CD8-positive, alpha-beta memory T cell (primary cell): ENCODE measurements at places on chromosomes 5 and 9.

GRCh38 chr5:1886846-1887587 lies 4.3 kb upstream of the IRX4 start:
- H3K4me3 ChIP-seq = no peak overlapping the region
- H3K36me3 ChIP-seq = no peaks in the 10 kb centered on the region
- DNase-seq = peak; percentile 29
- no peaks in the 10 kb centered on the region for H3K4me1 ChIP-seq

GRCh38 chr5:122413722-122414121 lies 101.7 kb downstream of the SNCAIP start:
- H3K36me3 ChIP-seq = no peaks in the 10 kb centered on the region
- no peak overlapping the region for H3K27ac ChIP-seq
- H3K4me1 ChIP-seq = no peaks in the 10 kb centered on the region

DNA sequence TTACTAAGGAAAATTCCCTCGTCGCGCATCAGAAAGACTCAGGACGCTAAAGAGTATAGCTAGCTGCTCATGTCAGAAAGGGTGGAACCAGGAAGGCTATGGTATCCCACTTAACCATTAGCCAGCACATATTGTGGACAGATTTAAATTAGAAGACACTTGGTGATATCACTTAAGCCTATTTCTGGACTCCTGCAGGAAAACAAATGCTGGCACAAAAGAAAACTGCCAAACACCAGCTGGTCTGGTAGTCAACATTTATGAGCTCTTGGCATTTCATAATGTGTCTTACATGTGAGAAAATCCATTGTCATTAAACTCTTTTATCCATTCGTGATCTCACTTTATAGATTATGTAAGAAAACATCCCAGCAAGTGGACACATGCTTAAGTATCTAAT lies 377.4 kb downstream of the PTPRD start:
- H3K4me1 ChIP-seq = no peaks in the 10 kb centered on the region
- H3K27me3 ChIP-seq = no peaks in the 10 kb centered on the region
- no peak overlapping the region for H3K4me3 ChIP-seq
- no peaks in the 10 kb centered on the region for H3K36me3 ChIP-seq
- no peak overlapping the region for H3K27ac ChIP-seq

DNA sequence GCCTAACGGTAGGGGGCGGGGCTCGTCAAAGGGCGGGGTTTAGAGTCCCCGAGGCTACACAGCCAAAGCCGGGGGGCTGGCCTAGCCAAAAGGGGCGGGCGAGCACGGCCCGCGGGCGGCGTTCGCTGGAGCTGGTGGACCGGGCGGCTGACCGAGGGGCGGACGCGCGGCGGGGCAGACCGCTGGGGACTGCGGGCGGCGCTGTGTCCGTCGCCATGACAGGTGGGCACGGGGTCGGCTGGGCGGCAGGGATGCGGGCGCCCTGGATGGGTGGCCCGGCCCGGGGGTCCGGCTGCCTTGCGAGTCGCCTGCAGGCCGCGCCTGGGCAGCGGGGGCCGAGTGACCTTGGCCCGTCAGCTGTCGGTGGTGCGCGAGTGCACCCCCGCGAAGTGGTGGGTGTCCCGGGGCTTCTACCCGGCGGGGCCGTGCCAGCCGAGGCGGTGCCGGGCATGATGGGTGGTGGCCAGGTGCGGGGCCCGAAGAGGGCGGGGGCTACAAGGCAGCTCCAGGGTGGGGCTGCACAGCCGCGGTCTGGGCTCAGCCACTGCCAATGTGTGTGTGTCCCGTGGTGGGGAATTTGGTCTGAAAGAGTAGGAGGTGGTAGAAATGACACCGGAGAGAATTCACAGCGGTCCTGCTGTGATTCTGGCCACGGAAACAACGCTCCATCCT lies at the start of gene CARD19:
Gene CARD19, plus strand, starts transcription at position 87 of the 672 bp plus-strand sequence. Its CDS starts 129 bp downstream, at position 216.
- DNase-seq = no peak
- peaks cover 63% of the 10 kb centered on the region for H3K4me1 ChIP-seq
- no peaks in the 10 kb centered on the region for H3K27me3 ChIP-seq
- no peaks in the 10 kb centered on the region for H3K36me3 ChIP-seq

GRCh38 chr9:89864257-89864656 lies 259.4 kb downstream of the GADD45G start:
- H3K4me3 ChIP-seq = no peak overlapping the region
- H3K4me1 ChIP-seq = no peaks in the 10 kb centered on the region
- no peaks in the 10 kb centered on the region for H3K36me3 ChIP-seq
- no peaks in the 10 kb centered on the region for H3K27me3 ChIP-seq
- DNase-seq = no peak

GRCh38 chr5:179378116-179378440 lies 32.8 kb upstream of the ADAMTS2 start:
- no peaks in the 10 kb centered on the region for H3K27me3 ChIP-seq
- H3K36me3 ChIP-seq = no peaks in the 10 kb centered on the region
- H3K4me1 ChIP-seq = no peaks in the 10 kb centered on the region
- H3K27ac ChIP-seq = no peak overlapping the region
- no peak for DNase-seq
